Ascending aorta (tissue), 2 donors: ENCODE measurements at places on chromosomes 5 and 9. TPM values are rescaled to one million over a fixed set of nuclear protein-coding genes. Genes with fewer than 3 reads are reported as not detected.

Gene PCDHB15
- total RNA-seq, result 2.9 TPM

Gene FOXI1
- not detected for total RNA-seq

Gene BHMT2
- 2.9 TPM for total RNA-seq

Gene NINJ1
- total RNA-seq, result 156 TPM

Gene CACNA1B
- not detected for total RNA-seq

Gene ASPN
- 43.5 TPM for total RNA-seq

Gene NUTM2G
- total RNA-seq, result not detected

Gene AGXT2
- not detected for total RNA-seq
